Activated effector memory CD4-positive, alpha-beta T cell treated with Interleukin-2 at 50 U/mL for 16 hours (primary cell): ENCODE measurements at places on chromosomes 11 and 22.

DNA sequence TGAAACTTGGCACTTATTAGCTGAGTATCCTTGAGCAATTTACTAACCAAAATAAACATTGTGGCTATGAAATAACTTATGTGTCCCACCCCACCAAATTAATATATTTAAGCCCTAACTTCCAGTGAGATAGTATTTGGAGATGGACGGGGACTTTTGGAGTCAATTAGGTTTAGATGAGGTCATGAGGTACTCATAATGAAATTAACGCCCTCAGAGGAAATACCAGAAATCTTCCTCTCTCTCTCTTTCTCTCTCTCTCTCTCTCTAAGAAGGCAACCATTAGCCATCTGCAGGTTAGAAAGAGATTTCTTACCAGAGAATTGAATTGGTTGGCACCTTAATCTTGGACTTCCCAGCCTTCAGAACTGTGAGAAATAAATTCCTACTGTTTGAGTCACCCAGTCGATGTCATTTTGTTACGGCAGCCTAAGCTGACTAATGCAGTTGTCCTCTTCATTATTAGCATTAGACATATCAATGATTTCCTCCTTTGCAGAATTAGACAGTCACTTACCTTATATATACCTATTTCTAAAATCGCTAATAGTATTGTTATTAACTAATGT is 1284.0 kb downstream of the FAM181B start:
- no peak for DNase-seq

- no peak for DNase-seq
Observed at GRCh38 chr11:35796562-35796961, 134.0 kb downstream of the TRIM44 start.

GRCh38 chr11:116519499-116519898 is 253.3 kb downstream of the BUD13 start:
- no peak for DNase-seq

GRCh38 chr22:33598821-33599220 is 321.5 kb downstream of the LARGE1 start:
- DNase-seq: no peak

GRCh38 chr22:27994481-27995331 is 75.7 kb upstream of the PITPNB start:
- DNase-seq: no peak

DNA sequence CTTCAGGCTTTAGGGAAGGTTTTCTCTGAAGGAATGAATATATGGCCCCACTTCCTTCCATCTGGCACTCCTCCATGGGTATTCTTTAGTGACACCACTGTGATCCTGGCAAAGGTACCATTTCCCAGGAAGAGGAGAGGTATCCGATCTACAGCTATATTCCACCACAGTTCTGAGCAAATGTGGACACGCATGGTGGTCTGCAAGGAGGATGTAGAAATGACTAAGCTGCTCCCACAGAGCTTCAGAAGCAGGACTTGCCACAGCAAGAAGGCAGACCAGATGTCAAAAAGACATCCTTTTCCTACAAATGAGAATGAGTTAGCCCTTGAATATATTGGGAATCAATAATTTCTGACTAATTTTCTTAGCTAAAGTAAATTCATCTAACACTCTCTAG is 45.5 kb downstream of the ARFGAP2 start:
- no peak for DNase-seq

- no peak for DNase-seq
Observed at GRCh38 chr11:37509506-37509905, 911.5 kb upstream of the RAG2 start.

DNA sequence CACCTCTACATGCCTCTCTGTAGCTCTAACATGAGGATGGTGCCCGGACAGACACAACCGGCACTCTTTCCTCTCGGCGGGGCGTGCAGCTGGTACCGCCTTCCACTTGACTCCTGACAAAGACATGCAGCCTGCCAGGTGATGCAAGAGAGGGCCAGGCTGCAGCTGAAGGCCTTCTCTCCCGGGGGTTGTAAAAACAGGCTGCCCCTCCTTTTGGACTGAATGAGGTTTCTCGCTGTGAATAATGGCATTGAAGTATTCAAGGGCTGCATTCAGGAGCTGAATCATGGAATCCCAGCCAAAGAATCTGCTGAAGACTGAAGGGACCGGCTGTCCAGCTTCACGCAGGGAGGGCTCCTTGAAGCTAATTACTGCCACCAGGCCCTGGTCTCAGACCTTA is 110.9 kb downstream of the GALNT18 start:
- no peak for DNase-seq

DNA sequence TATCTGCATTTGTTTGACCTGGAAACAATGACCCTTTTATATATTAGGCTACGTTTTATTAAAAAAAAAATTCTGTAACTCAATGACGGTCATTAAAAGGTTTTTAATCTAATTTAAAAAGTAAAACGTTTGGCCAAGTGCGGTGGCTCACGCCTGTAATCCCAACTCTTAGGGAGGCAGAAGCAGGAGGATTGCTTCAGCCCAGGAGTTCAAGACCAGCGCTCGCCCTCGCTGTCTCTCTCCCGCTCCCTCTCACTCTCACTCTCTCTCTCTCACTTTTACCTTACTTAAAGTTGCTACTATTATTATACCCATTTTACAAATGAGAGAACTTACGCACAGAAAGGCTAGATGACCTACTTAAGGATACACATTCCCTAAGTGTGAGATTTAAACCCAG is 814 bp upstream of the NARS2 start:
- no peak for DNase-seq

DNA sequence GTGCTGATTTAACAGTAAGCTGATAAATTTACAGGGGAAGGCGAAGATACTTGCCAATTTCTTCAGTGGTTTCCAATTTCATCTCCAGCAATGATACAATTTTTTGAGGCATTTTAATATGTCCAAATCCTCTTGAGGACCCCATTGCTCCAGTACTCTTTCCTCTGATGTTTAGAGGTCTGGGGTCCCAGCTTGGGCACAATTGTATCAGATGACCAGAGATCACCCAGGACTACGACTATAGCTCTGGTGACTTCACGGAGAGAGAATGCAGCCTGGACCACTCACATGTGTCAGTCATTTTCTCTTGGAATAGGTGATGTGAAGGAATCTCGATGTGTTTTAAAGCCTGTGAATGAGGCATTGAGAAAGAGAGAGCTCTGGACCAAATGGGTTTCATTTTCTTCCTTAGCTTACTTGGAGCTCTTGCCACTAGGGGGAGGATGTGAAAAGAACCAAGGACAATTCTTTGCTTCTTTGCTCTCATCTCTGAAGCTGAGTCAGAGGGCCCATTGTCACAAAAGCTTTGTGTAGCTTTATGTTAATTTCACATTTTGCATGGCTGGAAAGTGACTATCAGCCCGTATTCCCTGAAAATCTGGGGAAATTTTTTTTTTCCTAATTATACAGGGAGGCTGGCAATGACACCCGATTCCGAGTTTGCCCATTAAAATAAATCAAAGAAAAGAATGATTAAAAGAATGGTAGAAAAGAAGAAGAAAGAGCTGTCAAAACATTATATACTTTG is 6.7 kb upstream of the CCDC90B start:
- DNase-seq: no peak

DNA sequence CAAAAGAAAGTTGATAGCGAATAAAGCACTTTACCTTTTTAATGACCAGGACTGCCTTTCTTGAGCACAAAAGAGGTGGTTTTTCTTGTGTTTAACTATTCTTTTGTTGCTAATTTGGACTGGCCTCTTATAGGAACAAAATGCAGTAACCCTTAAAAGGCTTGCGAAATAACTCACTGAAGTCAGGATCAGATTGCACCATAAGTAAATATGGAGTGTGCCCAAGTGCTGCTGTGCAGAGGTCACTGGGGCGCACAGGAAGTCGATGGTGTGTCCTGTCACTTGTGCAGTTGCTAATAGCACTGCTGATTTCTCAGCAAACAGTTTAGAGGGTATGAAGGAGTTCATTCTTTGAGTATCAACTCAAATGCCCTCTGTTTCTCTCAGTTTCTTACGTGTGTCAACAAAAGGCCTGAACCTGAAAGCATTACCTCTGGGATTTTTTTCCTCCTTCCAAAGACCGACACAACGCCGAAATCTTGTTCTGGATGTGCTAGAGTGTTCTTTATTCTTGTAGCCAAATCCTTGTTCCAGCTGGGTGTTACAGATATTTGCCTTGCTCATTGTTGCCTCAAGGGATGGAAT is 71.3 kb downstream of the ATXN10 start:
- no peak for DNase-seq

GRCh38 chr11:63289658-63290057 is 46.3 kb upstream of the SLC22A25 start:
- no peak for DNase-seq

DNA sequence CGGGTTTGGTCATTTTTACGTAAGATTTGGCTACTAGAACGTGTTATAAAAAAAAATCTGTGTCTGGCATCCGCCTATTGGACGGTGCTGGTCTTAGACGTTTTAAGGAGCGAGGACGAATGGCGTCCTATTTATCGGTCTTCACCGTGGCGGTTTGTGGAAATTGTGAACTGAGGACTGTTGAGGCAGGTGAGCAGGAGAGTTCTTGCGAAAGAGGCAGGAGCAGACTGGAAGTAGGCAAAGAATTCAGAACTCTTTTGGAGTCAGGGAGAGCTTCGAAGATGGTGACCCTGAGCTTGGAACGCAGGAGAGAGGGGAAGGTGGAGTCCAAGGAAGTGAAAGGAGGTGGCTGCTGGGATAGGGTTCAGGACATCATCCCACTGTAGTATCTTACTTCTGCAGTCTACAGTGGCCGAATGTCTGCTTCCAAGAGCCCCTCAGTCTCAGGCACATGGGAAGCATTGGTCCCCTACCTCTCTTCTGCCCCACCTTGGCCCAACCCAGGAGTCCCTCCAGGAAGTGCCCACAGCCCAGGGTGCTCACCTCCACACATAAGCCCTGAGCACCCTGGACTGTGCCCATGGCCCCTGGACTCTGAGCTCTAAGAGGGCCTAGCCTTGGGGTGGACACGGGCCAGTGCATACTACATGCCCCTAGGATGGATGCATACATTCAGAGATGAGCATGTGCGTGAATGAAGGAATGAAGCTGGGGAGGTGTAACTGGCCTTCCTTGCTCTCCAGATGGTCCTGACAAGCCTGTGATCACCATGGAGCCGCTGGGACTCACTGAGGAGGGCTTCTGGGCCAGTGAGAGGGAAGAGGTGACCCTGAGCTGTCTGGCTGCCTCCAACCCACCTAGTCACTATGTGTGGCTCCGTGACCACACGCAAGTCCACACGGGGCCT is 3.7 kb downstream of the VSIG10L2 start:
- DNase-seq: no peak

GRCh38 chr11:68658661-68659060 is 25.7 kb upstream of the GAL start:
- DNase-seq: no peak

DNA sequence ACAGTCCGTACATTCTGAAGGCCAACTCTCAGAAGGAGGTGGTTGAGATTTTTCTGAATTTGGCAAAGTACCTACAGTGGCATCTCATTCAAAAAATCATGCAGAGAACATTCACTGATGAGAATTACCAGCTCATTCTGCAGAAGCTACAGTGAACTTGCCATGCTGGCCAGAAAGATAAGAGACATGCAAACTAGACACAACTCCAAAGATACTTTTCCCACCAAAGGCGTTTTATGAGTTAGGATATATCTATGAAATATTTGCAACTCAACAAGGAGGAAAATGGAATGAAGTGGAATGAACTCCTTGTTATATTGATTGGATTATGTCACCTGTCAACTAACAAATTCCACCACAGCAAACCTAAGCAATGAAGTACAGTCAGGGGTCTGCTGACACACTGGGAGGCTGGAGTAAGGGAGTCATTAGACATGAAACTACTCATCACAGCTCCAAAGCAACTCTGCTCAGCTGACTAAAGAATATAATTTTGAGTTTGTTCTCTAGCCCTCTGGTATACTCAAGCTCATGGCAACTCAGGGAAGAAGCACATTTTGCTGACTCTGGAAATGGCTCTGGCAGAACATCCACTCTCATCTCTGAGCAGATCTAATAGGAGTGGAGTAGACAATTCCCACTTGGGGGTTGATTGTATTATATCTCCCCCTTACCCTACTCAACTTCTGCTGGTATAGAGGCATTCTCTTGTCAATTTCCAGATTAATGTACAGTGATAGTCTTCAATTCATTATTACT is 22.9 kb downstream of the MAML2 start:
- no peak for DNase-seq

DNA sequence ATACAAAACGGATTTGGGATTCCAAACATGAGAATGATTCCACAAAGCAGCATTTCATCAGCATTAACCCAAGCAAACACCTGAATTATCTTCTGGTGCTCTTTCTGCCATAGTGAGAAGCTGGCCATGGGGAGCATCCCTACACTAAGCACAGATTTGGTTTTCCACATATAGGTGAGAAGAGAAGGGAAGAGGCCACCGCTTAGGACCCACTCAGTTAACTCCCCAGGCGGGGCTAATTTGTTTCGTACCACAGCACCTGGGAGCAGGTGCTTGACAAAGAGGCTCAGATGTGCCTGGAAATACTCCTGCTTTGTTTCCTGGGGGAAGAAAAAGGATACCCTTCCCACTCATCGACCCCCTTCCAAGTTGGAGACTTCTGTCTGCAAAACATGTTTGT is 64.2 kb downstream of the RAB30 start:
- no peak for DNase-seq

DNA sequence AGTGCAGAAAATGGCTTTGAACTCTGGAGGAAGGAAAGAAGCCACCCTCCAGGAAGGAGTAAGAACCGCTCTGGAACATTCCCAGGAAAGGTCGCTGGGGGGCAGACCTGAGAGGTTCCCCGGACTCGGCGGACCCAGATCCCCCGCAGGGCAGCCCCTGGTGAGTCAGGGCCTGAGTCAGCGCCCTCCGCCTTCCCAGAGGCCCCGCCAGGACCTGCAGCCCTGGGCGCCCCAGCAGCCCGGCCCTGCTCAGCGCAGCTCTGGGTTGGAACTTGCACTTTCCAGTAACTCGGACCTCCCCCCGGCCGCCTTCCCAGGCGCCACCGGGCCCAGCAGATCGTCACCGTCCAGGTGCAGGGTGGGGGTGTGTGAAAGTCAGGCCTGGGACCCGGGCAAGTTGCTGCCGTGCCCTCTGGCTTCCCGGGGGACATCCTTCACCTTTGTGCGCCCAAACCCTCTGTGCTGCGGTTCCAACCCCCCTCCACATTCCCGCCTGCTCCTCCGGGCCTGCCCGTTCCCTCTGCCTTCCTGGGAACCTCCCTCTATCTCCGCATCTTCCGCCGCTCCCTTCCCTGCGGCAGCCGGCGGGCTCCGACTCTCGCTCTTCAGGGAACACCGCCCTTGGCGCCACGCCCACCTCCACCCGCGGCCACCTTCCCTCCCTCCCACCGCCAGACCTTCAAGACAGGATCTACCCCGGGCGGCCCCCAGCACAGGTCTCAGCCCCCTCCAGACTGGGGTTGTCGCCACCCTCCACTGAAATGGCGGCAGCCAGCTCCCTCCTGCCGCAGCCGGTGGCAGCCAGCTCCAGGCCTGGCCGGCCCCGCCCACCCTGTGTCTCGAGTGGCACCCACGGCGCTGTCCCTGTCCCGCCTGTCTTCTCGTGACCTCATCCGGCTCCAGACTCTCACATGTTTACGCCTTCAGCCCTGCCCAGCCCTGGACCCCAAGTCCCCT is 36.8 kb upstream of the WNT7B start:
- peak; percentile 78 for DNase-seq

GRCh38 chr11:2858995-2859698 is 26.4 kb downstream of the CDKN1C start:
- no peak for DNase-seq
